ENCODE measurements at places on chromosomes 3 and 15. TPM values are rescaled to one million over a fixed set of nuclear protein-coding genes. Genes with fewer than 3 reads are reported as not detected.

DNA sequence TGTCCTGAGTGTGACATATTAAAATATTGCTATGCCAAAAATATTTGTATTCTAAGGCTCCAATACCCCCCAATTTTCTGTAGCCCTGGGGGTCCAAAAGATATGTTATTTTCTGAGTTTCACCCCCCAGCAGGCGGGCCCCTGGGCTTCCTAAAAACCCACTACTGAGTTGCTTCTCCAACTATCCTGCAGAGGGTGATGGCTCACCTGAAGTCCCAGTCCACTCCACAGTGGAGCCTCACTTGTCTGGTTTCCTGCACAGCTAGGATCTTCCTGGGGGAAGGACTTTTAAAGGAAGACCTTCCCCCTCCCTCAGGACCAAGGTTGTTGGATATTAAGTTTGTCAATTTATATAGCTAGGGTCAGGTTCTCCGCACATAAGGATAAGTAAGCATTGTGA is 1181.4 kb downstream of the ROBO2 start:
- H3K4me1 ChIP-seq, result no peaks in the 10 kb centered on the region
- no peak for DNase-seq
- no peak overlapping the region for H3K27ac ChIP-seq
- no peak overlapping the region for H3K4me3 ChIP-seq
- H3K36me3 ChIP-seq, result no peaks in the 10 kb centered on the region
- no peaks in the 10 kb centered on the region for H3K27me3 ChIP-seq

DNA sequence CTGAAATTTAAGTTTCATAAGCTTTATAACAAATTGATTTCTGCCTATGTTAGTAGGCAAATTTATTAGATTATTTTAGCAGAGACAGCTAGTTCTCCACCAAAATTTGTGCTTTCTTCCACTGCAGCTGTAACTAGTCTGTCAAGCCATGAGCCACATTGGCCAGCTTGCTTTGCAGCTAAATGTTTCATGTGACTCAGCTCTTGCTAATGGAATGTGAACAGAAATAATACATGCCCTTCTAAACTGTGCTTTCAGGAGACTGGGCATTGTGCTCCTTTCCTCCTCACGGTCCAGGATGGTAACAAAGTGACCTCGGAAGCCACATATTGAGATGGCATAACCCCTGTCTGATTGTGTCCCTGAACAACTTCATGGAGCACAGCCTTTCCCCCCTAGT is 51.3 kb upstream of the KPNA4 start:
- H3K4me1 ChIP-seq, result no peaks in the 10 kb centered on the region
- no peaks in the 10 kb centered on the region for H3K27me3 ChIP-seq
- H3K36me3 ChIP-seq, result no peaks in the 10 kb centered on the region
- no peak for DNase-seq

GRCh38 chr15:96870580-96870979 is 540.1 kb downstream of the NR2F2 start:
- DNase-seq, result no peak
- H3K27me3 ChIP-seq, result no peaks in the 10 kb centered on the region
- no peak overlapping the region for H3K4me3 ChIP-seq
- no peaks in the 10 kb centered on the region for H3K4me1 ChIP-seq
- H3K36me3 ChIP-seq, result no peaks in the 10 kb centered on the region

- H3K4me3 ChIP-seq, result no peak overlapping the region
- no peaks in the 10 kb centered on the region for H3K4me1 ChIP-seq
- no peaks in the 10 kb centered on the region for H3K36me3 ChIP-seq
- H3K27me3 ChIP-seq, result no peaks in the 10 kb centered on the region
- H3K27ac ChIP-seq, result no peak overlapping the region
Observed at GRCh38 chr15:31321418-31321817, 5.2 kb upstream of the KLF13 start.

- H3K4me3 ChIP-seq, result no peak overlapping the region
- H3K4me1 ChIP-seq, result peaks cover 5% of the 10 kb centered on the region
- no peak for DNase-seq
Observed at GRCh38 chr15:71612397-71612722, 198.0 kb upstream of the NR2E3 start.

MST1R gene
- total RNA-seq, result 11.9 TPM

WDR49 gene
- total RNA-seq, result 0.80 TPM
